ENCODE measurements at places on chromosomes 4 and X. TPM values are rescaled to one million over a fixed set of nuclear protein-coding genes. Genes with fewer than 3 reads are reported as not detected.

DNA sequence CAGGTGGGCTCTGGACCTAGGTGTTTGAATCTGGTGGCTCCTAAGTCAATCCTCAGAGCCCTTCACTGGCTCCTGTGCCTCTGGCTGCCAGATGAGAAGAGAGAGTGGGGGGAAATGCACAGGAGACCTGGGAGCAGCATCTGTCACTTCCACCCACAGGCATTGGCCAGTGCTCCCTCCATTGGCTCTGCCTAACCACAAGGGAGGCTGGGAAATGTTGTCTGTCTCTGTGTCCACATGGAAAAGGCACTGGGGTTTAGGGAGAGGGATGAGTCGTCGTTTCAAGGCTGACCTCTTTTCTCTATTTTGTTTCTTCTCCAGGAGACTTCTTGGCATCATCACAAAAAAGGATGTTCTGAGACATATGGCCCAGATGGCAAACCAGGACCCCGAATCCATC is 76.4 kb downstream of the CLCN4 start:
- DNase-seq, result no peak

GRCh38 chr4:122700178-122700725 is 32.3 kb upstream of the BBS12 start:
- peak; percentile 48 for DNase-seq

HHIP gene
- 16.0 TPM for total RNA-seq

GRCh38 chrX:109775386-109775785 is 42.3 kb upstream of the ACSL4 start:
- DNase-seq, result no peak

- DNase-seq, result no peak
Observed at GRCh38 chr4:74921490-74921889, 11.4 kb upstream of the PARM1 start.

NUDT10 gene
- total RNA-seq, result 0.63 TPM

GRCh38 chr4:140223056-140223810 is 69.2 kb upstream of the MAML3 start:
- no peak for DNase-seq

DNA sequence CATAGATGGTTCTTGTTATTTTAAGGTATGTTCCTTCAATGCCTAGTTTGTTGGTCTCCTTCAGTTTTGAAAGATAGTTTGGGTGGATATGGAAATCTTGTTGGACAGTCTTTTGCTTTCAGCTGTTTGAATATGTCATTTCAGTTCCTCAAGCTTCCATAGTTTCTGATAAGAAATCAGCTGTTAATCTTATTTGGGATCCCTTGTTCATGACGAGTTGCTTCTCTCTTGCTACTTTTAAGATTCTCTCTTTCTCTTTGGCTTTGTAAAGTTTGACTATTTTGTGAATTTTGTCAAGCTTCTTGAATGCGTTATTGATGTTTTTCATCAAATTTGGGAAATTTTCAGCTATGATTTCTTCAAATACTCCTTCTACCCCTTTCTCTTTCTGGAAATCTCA is 129.5 kb downstream of the GNL3L start:
- no peak for DNase-seq

DNA sequence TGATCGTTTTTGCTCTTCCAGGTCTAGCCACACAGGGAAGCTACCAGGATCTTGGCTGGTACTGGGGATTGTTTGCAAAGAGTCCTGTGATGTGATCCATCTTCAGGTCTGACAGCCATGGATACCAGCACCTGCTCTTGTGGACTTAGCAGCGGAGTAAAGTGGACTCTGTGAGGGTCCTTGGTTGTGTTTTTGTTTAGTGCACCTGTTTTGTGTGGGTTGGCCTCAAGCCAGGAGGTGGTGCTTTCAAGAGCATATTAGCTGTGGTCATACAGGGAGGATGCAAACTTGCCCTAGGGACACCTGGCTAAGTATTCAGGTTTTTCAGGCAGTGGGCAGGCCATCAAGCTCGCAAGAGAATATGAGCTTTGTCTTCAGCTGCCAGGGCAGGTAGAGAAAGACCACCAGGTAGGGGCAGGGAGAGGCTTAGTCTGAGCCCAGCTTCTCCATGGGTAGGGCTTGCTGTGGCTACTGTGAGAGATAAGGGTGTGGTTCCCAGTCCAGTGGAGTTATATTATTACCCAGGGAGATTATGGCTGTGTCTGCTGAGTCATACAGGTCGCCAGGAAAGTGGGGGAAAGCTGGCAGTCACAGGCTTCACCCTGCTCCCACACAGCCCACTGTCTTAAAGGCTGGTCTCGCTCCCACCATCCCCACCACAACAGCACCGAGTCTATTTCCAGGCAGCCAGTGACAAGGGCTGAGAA is 293.7 kb downstream of the PCDH18 start:
- no peak for DNase-seq

Data from fibroblast of the aortic adventitia (primary cell).